ENCODE measurements at places on chromosomes 13 and 19.

GRCh38 chr19:17441241-17442021 is 7.0 kb downstream of the TMEM221 start:
- DNase-seq: no peak

- DNase-seq: no peak
Measured at GRCh38 chr19:37953171-37953917, 46.3 kb downstream of the SIPA1L3 start.

DNA sequence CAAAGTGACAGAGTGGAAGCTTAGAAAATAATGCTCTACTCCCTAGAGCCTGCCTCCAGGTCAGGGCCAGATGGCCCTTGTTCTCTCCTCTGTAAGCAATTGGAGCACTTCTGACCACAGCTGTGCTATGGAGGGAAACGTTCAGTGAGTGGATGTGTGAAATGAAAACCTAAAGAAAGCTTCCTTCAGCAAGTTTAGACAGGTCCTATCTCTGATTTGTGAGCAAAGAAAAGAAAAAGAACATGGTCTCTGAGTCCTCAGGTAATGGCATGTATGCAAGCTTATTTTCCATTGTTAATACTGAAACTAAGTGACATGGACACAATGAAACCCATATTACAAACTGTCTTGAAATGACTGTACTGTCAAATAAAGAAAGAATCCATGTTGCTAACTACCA is 1486.8 kb downstream of the EFNB2 start:
- DNase-seq: no peak

GRCh38 chr13:84208246-84208910 is 326.1 kb upstream of the SLITRK1 start:
- DNase-seq: no peak

GRCh38 chr19:11479898-11480714 is 740 bp downstream of the ELAVL3 start:
- DNase-seq: peak; percentile 10

DNA sequence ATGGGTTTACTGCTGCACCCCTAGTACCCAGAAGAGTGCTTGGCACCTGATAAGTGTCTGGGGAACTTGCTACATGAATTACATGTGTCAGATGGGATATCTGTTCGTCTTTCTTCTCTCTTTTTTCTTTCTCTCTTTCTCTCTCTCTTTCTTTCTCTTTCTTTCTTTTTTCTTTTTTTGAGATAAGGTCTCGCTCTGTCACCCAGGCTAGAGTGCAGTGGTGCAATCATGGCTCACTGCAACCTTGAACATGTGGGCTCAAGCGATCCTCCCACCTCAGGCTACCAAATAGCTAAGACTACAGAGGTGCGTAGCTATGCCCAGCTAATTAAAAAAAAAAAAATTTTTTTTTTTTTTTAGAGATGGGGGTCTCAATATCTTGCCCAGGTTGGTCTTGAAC is 6.1 kb downstream of the CADM4 start:
- DNase-seq: no peak

DNA sequence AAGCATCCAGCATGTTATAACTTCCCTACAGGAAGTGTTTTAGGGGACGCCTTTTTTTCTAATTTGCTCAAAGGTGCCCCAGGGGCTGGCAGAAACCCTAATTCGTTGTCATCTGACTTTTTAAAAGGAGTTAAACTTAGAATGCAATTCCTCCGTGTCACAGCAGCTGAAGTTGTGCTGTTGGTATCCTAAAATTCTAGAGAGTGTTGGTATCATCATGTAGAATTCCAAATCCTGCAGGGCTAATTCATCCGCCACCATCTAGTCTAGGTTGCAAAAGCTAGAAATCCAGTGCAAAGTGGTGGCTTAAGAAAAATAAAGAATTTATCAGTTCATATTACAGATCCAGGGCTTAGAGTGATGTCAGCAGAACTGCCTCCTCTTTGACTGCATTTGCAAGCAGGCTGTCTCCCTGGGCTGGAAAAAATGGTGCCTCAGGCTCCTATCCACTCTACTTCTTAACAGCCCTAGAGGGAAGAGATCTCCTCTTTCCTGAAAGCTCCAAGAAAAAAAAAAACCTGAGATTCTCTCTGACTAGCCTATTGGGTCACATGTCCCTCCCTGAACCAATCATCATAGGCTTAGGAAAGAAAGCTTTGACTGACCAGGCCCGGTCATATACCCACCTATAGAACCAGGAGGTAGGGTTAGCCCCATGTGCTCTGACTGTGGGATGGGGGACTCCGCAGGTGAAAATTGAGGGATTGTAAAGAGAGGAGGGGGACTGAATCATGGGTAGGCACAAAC is 73.0 kb downstream of the MAP4K1 start:
- no peak for DNase-seq

DNA sequence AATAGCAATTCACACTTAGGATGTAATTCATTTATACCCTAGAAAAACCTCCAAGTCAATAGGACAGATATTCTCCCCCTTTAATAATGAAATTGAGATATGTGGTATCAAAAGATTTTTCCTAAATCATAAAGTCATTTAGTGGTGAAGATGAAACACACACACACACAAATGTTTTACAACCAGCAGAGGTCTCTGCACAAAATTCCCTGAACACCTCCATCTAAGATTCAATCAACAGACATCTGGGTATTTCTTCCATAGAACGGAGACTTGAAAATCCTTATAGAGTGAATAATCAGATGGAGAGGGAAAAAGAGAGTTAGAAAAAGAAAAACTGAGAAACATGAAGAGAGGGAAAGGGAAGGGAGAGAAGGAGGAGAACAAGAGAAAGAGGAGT is 52.8 kb downstream of the MYCBP2 start:
- DNase-seq: no peak

DNA sequence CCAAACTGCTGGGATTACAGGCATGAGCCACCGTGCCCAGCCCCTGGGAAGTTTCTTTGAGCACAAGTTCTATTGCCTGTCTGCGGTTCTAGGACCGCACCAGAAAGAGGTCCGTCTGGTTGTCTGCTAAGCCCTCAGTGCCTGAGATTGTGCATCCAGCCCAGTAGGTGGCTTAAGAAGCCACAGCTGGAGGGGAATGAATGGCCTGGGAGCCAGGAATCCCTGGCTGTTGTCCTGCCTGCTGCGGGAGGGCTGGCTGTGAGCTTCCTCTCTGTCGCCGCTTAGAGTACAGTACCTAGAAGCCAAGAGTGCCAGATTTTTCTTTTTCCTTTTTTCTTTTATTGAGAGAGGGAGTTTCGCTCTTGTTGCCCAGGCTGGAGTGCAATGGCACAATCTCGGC is 4.2 kb upstream of the TYK2 start:
- no peak for DNase-seq

GRCh38 chr13:37381502-37381901 is 217.1 kb downstream of the POSTN start:
- DNase-seq: no peak

DNA sequence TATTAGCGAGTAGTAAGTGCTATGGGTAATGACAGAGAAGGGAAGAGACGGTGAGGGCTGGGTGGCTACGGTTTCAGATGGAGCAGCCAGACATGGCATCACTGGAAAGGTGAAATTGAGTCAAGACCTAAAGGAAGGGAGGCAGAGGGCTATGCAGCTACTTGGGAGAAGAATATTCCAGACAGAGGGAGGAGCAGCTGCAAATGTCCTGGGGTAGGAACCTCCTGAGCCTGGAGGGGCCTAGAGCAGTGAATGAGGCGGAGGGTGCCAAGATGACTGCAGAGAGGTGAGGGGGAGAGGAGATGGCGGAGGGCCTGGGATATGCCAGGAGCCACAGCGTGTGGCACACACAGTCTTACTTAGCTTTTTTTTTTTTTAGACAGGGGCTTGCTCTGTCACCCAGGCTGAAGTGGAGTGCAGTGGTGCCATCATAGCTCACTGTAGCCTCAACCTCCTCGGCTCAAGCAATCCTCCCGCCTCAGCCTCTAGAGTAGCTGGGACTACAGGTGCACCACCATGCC is 21.1 kb downstream of the PLEKHF1 start:
- no peak for DNase-seq

DNA sequence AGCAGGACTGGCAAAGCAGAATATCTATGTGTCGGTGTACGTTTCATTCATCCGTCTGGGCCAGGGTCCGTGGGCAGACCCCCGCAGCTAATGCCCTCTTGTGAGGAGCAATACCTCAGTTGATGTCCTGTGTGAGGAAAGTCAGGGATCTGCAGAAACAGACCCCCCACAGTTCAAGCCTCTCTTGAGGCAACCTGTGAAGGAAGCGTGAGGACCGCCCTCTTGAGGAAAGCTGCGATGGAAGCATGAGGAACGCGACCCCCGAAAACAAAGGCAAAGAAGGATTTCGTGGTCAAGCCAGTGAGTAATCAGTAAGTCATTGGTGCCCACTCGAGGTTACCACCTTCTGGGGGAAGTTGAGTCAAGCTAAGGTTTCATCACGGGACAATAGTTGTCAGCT is 20.9 kb upstream of the ZNF83 start:
- no peak for DNase-seq

DNA sequence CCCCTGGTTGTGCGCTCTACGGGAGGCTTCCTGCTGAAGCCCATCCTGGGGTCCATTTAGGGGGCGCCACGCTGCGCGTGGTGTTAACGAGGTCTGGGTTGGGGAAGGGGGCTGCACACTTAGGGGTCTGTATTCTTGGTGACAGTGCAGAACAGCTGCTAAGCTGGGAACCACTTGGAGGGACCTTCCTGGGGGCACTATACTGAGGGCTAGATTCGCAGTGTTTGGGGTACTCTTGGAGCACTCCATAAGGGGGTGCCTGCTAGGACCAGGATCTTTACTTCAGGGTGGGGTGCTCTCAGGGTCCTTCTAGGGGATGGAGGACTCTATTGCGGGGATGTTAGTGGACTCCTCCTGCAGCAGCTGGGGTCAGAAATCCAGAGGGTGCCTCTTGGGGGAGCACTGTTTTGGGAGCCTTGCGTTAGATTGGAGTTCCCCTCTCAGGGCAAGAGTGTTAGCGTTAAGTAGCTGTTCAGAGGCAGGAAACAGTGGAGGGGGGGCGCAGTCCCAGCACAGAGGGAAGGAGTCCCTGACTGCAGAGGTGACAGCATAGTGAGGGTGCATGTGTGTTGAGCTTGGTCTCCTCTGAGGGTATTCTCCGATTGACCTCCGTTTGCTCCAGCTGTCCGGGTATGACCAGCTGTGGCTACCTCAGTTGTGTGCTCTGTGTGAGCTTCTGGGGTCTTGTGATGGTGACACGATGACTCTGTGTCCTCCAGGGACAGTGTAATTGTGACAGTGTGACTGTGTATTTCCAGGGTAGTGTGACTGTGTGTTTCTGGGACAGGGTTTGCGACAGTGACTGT is 1.1 kb downstream of the PDE4A start:
- DNase-seq: no peak

GRCh38 chr13:29956853-29957252 is 106.4 kb upstream of the UBL3 start:
- no peak for DNase-seq

- DNase-seq: peak; percentile 23
Measured at GRCh38 chr19:42606660-42607351, 12.1 kb upstream of the CEACAM8 start.

DNA sequence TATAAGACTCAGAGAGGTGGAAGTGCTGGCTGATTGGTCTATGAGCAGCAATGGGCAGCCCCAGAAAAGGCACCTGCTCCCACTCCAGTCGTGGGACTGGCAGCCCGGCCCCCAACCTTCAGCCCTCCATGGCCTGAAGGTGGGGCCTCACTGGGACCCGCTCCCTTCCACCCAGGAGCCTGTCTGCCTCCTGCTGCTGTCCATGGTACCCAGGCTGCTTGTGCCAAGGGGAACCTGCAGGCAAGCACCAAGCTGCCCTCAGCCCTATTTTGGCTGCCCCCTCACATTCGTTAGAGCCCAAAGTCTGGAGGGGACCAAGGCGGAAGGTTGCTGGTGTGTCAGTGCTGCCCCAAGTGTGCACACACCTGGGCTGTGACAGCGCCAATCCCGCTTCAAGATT is 2304.9 kb downstream of the PCDH9 start:
- no peak for DNase-seq

- no peak for DNase-seq
Measured at GRCh38 chr13:44212633-44213396, 160.8 kb upstream of the SERP2 start.

DNA sequence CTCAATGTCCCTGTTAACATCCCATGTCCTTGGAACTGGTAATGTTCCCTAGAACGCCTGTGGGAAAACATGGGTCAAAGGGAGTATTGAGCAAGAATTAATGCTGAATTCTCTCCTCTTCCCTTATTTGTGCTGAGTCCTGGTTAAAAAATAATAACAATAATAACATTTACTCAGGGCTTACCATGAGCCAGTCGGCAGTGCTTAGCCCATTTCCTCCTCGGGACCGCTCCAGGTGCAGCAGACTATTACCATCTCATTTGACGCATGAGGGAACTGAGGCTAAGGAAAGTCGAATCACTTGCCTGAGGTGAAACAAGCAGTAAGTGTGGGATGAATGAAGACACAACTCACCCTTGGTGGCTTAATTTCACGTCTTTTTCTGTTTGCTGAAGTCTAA is 33.6 kb upstream of the SLC15A1 start:
- DNase-seq: no peak

DNA sequence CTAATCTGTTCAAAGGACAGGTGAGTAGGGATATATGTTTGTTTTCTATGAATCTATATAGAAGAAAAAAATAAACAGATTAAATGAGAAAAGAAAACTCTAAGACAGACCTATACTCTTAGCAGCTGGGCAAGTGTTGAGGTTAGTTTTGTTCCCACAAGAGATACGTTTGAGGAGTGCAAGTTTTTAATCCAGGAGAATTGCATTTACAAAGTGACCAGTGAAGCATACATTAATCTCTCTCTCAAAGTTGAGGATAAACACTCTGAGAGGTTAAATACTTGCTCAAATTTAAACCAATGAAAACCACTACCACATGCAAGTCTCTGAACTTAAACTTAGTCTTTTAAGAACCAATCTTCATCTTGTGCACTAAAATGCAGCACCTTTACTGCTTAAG is 930.5 kb upstream of the MIR17HG start:
- no peak for DNase-seq

GRCh38 chr19:23436318-23436717 is 41.0 kb upstream of the ZNF91 start:
- DNase-seq: no peak

- no peak for DNase-seq
Measured at GRCh38 chr13:50244355-50244712, 229.1 kb downstream of the KCNRG start.

GRCh38 chr13:27079421-27079958 is 92.1 kb downstream of the USP12 start:
- no peak for DNase-seq

GRCh38 chr13:101149735-101150384 is 266.4 kb downstream of the NALCN start:
- DNase-seq: peak; percentile 47

- DNase-seq: no peak
Measured at GRCh38 chr19:45640849-45641273, 1.7 kb upstream of the EML2 start.

Measured in NCI-H1092 (cell line).